Astrocyte (in vitro differentiated cells and primary cell): ENCODE measurements at places on chromosomes 11 and 22. TPM values are rescaled to one million over a fixed set of nuclear protein-coding genes. Genes with fewer than 3 reads are reported as not detected.

CYB5R2 gene
- 6.6 and 11.9 TPM in 2 replicates for total RNA-seq

CCDC83 gene
- not detected in 2 replicates for total RNA-seq

KRTAP5-9 gene
- total RNA-seq = 0.43 TPM in 1 of 2 replicates, not detected in the other

CRYBA4 gene
- total RNA-seq = 1.1 and 2.0 TPM in 2 replicates

SAA2 gene
- total RNA-seq = not detected in 2 replicates

OR51I1 gene
- total RNA-seq = not detected in 2 replicates

HORMAD2 gene
- not detected in 2 replicates for total RNA-seq

- peaks cover 24% of the 10 kb centered on the region for H3K36me3 ChIP-seq
- no peak overlapping the region for H3K27ac ChIP-seq
- no peaks in the 10 kb centered on the region for H3K27me3 ChIP-seq
- H3K4me1 ChIP-seq = peaks cover 5% of the 10 kb centered on the region
These were observed 31.3 kb downstream of the CTNND1 start for GRCh38 chr11:57792870-57793269.

DNA sequence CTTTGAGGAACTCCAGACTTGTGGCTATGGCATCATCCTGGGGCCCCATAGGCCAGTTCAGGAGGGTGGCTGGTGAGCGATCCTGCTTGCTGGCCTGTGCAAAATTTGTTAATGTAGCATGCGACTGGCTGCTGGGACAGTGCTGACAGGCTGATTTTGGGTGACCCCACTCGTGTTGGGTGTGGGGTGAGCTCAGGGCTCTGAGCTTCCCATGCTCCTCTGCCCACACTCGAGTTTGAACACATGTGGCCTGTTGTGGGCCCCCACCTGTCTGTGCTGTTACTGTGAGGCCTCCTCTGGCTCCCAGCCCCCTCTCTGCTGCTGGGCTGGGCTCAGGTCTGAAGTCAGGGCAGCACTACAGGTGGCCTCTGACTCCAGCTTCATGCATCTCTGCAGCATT, 64.4 kb upstream of the MYEOV start:
- H3K27ac ChIP-seq = no peak overlapping the region
- H3K27me3 ChIP-seq = peaks cover 3% of the 10 kb centered on the region
- no peaks in the 10 kb centered on the region for H3K36me3 ChIP-seq

DNA sequence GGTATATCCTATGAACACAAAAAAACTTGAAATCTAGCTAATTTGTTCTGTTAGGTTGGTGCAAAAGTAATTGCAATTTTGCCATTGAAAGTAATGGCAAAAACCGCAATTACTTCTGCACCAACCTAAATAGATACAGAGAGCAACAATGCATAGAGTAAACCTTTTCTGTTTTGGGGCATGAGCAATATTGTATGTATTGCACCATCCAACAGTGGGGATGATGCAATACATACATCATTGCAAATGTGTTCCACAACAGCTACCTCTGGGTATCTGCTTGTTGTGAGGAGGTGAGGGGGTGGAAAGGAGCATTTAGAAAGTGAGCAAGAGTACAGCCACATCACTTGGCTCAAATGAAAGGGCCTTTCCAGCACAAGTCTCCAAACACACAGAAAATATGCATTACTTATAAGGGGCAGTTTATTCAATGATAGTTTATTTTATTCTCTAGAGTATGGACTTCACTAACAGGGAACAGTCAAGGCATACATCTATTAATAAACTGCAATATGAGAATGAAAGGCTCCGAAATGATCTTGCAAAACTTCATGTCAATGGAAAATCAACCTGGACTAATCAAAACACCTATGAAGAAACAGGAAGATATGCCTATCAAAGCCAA, 77.3 kb downstream of the DEUP1 start:
- no peaks in the 10 kb centered on the region for H3K36me3 ChIP-seq
- no peak overlapping the region for H3K27ac ChIP-seq
- no peak for DNase-seq
- H3K27me3 ChIP-seq = no peaks in the 10 kb centered on the region
- H3K4me1 ChIP-seq = no peaks in the 10 kb centered on the region
- H3K4me3 ChIP-seq = no peak overlapping the region

- DNase-seq = no peak
- H3K27ac ChIP-seq = no peak overlapping the region
- H3K27me3 ChIP-seq = no peaks in the 10 kb centered on the region
- no peaks in the 10 kb centered on the region for H3K4me1 ChIP-seq
These were observed 130.1 kb upstream of the DDI1 start for GRCh38 chr11:103906291-103906867.

DNA sequence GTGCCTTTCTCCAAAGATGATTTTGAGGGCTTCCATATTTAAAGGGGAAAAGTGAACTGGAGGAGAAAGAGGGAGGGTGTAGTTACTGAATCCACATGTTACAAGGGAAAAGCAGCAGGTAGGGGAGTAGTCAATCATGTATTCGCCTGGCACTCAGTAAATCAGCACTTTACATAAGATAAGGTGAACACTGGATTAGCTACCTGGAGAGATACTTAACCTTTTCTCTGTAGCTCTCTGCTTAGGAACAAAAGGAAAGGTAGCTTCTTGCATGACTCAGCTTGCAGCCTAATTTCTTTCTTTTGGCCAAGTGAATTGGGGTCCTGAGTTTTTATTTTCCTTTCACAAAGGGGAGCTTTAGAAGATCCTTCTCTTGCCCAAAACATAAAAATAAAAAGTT, 43.3 kb upstream of the PHF21B start:
- peaks cover 35% of the 10 kb centered on the region for H3K27me3 ChIP-seq
- no peaks in the 10 kb centered on the region for H3K36me3 ChIP-seq
- peaks cover under 1% of the 10 kb centered on the region for H3K4me1 ChIP-seq
- H3K27ac ChIP-seq = no peak overlapping the region
- no peak for DNase-seq
- no peak overlapping the region for H3K4me3 ChIP-seq

- H3K4me3 ChIP-seq = no peak overlapping the region
- no peak for DNase-seq
- no peaks in the 10 kb centered on the region for H3K27me3 ChIP-seq
- no peaks in the 10 kb centered on the region for H3K36me3 ChIP-seq
These were observed 59.6 kb downstream of the ZNRF3 start for GRCh38 chr22:28942801-28943500.

- H3K4me3 ChIP-seq = no peak overlapping the region
- H3K27ac ChIP-seq = peak overlapping the region; percentile 24
- no peaks in the 10 kb centered on the region for H3K36me3 ChIP-seq
- H3K27me3 ChIP-seq = no peaks in the 10 kb centered on the region
- peaks cover 19% of the 10 kb centered on the region for H3K4me1 ChIP-seq
- peak; percentile 33 for DNase-seq
These were observed 60.2 kb downstream of the EHF start for GRCh38 chr11:34680918-34681586.

GRCh38 chr11:66768088-66768521, 39.1 kb upstream of the SPTBN2 start:
- no peak overlapping the region for H3K4me3 ChIP-seq
- DNase-seq = peak; percentile 36
- no peaks in the 10 kb centered on the region for H3K27me3 ChIP-seq
- no peaks in the 10 kb centered on the region for H3K4me1 ChIP-seq

DNA sequence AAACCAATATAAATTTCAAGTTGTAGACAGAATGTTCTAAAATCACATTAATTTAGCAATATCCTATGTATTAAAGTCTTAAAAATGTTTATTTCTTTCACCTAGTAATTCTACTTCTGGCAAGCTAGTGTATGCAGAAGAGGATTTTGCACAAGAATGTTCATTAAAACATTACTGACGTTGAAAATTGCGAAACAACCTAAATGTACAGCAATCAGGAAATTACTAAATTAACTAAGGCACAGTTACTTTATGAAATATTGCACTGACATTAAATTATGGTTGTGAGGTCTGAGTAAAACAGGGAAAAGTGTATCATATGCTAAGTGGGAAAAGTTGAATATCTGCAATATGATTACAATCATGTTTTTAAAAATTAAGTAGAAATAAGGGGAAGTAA, 4.1 kb downstream of the SLC36A4 start:
- no peaks in the 10 kb centered on the region for H3K4me1 ChIP-seq
- H3K4me3 ChIP-seq = no peak overlapping the region
- DNase-seq = no peak

DNA sequence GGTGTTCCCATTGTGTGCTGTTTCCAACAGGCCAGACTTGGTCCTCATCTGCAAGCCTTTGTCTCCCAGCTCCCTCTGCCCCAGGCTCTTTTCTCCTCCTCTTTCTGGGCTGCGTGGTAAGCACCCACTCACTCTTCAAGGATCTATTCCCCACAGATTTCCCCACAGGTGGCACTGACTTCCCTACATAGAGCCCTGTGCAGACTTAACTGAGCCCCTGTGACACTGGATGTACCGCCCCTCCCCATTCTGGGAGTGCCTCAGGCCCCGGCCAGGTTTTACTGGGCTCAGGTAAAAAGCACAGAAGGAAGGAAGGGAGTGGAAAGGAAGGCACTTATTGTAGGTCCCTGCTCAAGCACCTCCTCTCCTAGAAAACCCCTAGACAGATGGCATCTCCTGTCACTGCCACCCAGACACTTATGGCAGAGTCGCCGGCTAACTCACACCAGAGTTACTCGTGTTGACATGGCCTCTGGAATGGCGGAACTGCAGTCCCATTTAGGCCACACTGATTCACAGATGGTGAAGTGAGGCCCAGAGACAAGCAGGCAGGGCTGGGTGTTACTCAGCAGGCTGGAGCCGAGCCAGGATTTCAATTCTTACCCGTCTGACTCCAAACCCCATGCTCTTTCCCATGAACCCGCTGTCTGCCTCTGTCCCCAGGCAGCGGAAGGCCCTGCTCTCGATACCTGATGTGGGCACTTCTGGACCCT, 47.2 kb downstream of the LRRC32 start:
- H3K4me3 ChIP-seq = no peak overlapping the region
- no peak overlapping the region for H3K27ac ChIP-seq
- peaks cover 30% of the 10 kb centered on the region for H3K4me1 ChIP-seq
- H3K27me3 ChIP-seq = no peaks in the 10 kb centered on the region
- DNase-seq = peak; percentile 75
- no peaks in the 10 kb centered on the region for H3K36me3 ChIP-seq

DNA sequence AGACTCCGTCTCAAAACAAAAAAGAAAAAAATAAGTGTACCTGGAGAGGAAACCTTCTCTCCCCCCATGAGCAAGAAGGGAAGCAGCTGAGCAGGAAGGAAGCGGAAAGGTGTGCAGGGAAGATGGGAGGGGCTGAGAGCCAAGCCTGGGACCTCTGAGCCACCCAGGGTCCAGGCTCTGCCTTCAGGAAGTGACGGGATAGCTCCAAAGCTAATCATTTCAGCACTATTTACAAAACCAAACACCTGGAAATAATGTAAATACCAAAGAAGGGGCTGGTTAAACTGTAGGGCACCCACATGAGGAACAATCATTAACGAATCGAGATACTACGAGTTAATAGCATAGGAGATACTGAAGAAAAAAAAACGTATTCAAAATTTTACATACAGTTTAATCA, 27.9 kb downstream of the ARRB1 start:
- no peak for DNase-seq
- peaks cover 16% of the 10 kb centered on the region for H3K4me1 ChIP-seq
- no peak overlapping the region for H3K4me3 ChIP-seq
- H3K27me3 ChIP-seq = no peaks in the 10 kb centered on the region
- H3K27ac ChIP-seq = no peak overlapping the region
- no peaks in the 10 kb centered on the region for H3K36me3 ChIP-seq

GRCh38 chr11:77183431-77183984, 55.5 kb downstream of the MYO7A start:
- H3K27me3 ChIP-seq = no peaks in the 10 kb centered on the region
- no peak overlapping the region for H3K4me3 ChIP-seq
- H3K27ac ChIP-seq = no peak overlapping the region
- H3K4me1 ChIP-seq = no peaks in the 10 kb centered on the region
- H3K36me3 ChIP-seq = no peaks in the 10 kb centered on the region
- no peak for DNase-seq

DNA sequence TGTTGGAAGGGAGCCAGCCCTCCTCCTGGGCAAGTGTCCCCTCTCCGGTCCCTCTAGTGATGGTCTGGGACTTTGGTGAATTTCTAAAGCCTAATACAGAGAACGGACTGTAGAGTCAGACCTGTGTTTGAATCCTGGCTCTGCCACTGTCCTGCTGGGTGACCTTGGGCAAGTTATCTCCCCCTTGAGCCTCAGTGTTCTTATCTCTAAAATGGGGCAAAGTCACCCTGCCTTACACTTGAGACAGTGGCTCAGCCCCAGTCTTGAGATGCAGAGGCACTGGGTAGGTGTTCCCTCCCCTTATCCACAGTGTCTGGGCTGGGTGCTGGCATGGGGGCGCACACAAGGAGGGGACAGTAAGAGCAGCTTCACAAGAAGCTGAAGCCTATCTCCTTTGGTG, 20.9 kb downstream of the DGAT2 start:
- no peak for DNase-seq
- H3K4me3 ChIP-seq = no peak overlapping the region
- H3K4me1 ChIP-seq = no peaks in the 10 kb centered on the region
- no peaks in the 10 kb centered on the region for H3K27me3 ChIP-seq

DNA sequence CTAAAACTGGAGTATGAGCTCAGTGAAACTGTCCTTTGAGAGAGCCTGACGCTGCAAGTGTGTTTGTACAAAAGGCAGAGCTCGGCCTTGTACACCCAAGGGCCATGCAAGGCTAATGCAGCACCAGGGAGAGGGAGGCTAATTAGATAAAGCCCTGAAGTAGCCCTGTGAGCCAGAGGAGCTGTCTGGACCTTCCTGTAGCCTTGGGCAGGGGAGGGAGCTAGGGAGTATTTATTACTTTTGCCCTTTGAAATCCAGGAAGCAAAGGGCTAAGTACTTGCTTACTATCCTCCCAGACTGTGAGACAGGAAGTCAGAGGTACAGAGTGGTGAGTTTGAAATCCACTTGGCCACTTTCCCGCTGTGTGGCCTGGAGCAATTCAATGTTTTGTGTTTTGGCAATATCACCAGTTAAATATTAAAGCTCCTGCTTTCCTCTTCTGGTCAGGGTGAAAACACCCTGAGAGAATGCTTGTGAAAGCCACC, 10.2 kb upstream of the LDHA start:
- H3K27ac ChIP-seq = peak overlapping the region; percentile 88
- peak; percentile 81 for DNase-seq
- H3K27me3 ChIP-seq = no peaks in the 10 kb centered on the region
- peaks cover 23% of the 10 kb centered on the region for H3K4me1 ChIP-seq
- no peaks in the 10 kb centered on the region for H3K36me3 ChIP-seq

DNA sequence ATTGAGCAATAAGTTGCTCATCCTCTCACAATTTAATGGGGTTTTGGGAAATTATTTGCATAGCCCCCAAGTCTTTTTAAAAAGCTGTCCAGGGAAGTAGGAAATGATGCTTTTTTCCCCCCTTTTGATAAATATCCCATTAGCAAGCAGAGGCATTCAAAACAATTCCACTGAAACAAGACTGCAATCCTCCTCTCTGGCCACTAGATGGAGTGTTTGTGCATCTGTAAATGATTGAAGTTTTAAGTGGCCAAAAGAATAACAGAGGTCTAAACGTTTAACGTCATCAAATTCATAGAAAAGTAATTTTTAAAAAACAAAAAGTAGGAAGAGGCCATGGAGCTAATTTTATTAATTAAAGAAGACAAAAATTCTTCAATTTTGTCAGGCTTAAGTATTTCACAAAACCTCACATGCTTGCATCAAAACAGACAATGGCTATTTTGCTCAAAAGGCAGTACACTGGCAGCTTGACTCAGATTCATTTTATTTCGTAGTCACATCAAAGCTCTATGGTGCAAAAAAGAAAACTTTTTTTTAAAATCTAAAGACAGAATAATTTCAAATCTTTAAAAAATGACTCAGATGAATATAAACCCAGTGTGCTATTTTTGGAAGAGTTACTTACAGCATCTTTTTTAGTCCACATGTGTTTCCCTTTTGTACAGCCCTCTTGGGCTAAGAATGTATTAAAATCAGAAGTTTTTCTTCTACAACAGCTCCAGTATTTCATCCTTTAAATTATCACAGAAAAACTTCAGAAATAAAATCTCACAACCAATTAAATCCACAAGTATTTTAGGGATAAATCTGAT, 17.8 kb downstream of the CHORDC1 start:
- peak; percentile 39 for DNase-seq
- H3K4me3 ChIP-seq = no peak overlapping the region
- no peak overlapping the region for H3K27ac ChIP-seq
- no peaks in the 10 kb centered on the region for H3K27me3 ChIP-seq
